Activated T-cell treated with anti-CD3 and anti-CD28 coated beads, Interleukin-2, amount 50 U/mL, for 72 hours (primary cell): ENCODE measurements at places on chromosomes 2 and 18.

- no peak for DNase-seq
Measured at GRCh38 chr2:210686401-210686800, 130.0 kb downstream of the CPS1 start.

GRCh38 chr18:26624443-26624842 lies 76.1 kb upstream of the KCTD1 start:
- DNase-seq = no peak

DNA sequence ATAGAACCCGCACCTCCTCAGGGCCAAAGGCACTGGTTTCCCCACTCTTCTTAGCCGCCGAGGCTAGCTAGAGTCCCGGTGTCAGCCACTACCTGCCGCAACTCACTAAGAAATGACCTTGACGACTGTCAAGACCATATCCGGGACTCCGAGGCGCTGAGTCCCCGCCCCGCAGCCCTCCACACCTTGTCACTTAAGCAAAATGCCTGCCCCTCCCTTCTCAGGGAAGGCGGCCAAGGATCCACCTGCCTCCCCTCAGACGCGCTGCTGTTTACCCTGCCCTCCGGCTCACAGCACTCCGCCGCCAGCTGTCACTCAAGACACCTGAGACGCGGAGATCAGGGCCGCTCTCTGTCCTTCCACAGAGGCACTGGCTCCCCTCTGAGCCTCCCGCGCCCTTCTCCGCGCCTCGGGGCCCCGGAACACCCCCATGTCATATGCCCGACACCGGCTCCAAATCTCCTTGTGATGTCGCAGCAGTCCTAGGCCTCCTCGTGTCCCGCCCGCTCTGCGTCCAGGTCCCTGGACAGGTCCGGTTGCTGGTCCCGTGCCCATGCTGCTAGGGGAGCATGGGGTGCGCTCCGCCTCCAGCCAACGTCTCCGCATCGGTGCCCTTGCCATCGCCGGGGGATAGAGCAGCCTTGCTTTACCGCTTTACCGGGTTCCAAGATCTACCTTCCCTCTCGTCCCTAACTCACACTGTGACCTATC lies 32.5 kb upstream of the REG3G start:
- no peak for DNase-seq

GRCh38 chr2:240453461-240454105 lies 18.1 kb downstream of the GPC1 start:
- DNase-seq = no peak

GRCh38 chr2:228798458-228799207 lies 472.5 kb downstream of the PID1 start:
- DNase-seq = no peak
